ENCODE measurements at places on chromosomes 6 and 20.

- DNase-seq, result no peak
These were observed 189.1 kb downstream of the DTNBP1 start for GRCh38 chr6:15473741-15474161.

DNA sequence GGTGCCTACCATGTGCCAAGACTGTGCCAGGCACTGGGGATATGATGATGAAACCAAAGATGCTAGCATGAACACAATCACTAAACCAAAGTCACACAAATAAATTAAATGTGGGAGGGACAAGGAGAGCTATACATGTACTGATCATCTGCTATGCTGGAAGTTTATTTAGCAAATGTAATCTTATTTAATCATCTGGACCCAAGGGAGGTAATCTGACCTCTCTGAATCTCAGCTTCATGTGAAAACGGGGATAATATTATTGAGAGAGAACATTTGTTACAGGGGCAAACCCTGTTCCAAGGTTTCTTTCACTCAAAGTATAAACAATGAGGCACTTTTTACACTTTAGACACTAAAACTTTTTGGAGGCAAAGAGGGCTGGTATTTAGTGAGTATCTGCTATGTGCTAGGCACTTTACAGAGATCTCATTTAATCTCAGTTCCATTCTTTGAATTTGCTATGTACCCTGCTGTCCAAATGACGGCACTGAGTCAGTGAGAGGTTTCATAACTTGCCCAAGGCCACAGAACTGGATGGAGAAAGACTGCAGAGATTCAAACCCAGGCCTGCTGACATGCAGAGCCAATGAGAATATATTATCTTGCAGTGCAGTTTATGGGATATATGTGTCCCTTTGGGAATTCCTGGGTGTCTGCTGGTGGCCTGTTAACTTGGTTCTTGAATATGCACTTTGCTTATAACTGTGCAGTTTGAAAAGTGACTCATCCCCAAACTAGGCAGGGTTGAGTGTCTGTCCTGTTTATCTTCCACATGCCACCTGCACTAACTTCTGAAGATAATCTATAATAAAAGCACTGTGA, 3.3 kb upstream of the ASXL1 start:
- no peak for DNase-seq

DNA sequence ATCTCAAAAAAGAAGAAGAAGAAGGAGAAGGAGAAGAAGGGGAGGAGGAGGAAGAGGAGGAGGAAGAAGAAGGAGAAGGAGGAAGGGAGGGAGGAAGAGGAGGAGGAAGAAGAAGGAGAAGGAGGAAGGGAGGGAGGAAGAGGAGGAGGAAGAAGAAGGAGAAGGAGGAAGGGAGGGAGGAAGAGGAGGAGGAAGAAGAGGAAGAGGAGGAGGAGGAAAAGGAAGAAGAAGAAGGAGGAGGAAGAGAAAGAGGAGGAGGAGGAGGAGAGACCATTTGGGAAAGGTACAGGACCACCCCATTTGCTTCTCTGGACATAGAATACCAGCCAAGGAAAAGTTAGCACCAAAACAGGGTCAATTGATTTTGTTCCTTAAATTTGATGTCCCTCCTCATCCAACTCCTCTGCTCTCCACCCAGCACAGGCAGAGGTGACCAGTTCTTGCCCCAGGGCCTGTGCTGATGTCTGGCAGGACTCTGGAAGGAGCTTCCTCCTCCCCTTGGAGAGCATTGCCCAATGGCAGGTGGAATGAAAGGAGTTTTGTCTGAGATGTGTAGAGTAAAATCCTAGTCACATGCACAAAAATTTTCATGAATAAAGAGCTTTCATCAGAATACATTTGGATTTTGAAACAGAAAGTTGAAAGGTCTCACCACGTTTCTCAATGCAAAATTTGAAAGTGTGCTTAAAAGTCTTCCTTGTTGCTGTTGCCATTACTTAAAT, 182.9 kb downstream of the LY86 start:
- DNase-seq, result no peak

DNA sequence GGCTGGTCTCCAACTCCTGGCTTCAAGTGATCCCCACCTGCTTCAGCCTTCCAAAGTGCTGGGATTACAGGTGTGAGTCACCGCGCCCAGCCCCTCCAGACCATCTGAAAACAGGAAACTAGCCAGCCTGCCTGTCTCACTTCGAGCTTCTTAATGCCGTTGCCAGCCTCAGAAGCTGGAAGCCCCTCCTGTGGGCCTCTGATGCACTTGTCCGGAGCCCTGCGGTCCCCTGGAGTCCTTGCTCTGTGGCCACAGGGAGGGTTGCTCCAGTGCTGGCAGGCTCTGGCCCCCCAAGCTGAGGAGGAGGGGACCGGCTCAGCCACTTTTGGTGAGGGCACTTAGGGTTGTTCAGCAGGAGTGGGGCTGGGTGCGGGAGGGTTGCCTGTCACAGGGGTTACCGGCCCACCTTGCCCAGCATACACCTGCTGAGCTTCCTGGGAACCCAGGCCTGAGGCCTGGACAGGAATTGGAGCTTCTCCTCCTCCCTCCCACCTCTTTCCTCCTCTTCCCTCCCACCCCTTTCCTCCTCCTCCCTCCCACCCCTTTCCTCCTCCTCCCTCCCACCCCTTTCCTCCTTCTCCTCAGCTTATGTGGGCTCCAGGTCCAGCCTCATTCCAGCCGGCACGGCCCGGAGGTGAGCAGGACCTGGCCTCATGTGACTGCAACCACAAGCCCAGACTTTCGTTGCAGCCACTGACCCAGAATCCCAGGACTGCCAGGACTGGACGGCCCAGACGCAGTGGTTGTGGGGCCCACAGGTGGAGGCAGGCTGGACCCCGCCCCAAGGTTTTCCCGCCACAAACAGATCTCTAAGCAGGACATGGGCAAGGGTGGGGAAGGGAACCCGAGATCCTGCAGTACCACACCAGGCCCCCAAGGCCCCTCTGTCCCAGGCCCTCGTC, 9.4 kb upstream of the BIRC7 start:
- no peak for DNase-seq

DNA sequence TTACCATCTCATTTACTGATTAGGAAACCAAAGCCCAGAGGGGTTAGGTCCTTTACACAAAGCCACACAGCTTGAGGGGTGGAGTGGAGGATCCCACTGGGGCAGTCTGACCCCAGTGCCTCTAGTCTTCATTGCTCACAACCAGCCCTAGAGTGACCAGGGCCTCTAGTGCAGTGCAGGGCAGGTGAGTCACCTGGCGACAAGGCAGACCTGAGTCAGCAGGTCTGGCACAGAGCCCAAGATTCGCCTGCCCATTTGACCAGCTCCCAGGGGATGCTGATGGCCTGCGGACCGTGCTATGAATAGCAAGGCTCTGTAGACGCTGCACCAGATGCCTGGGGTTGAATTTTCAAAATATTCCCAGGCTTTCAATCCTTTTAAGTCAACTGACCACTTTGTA, 29.9 kb downstream of the CDH26 start:
- DNase-seq, result no peak

DNA sequence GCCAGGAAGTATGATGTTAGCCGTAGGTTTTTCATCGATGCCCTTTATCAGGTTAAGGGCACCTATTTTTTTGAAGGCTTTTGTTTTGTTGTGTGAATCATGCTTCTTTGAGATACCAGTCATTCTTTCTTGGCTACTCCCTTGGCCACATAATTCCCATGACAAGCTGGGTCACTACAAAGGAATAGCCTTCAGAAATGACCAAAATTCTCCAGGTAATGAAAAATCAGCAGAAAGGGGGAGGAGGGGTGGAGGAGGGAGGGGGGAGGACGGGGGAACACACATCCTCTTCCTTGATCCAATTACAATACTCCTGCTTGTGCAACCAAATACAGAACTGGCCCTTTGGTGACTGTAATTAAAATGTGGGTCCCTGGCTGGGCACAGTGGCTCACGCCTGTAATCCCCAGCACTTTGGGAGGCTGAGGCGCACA, 21.7 kb upstream of the TGM2 start:
- no peak for DNase-seq

DNA sequence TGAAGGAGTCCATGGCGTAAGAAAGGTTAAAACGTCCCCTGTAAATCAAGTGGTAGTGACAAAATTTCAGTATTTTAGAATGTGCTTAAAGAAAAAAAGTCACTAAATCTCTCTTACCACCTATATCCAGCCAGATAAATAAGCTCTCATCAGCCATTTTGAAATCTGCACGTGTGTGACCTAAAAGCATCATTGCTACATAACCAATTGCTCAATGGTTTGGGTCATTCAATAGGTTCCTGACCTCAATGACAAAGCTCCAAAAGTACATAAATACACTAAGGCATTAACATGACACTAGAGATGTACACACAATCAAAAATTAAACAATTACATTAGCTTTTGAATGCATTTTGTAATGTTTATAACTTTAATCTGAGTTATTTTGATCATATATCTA, 272.4 kb downstream of the GMDS start:
- DNase-seq, result no peak

DNA sequence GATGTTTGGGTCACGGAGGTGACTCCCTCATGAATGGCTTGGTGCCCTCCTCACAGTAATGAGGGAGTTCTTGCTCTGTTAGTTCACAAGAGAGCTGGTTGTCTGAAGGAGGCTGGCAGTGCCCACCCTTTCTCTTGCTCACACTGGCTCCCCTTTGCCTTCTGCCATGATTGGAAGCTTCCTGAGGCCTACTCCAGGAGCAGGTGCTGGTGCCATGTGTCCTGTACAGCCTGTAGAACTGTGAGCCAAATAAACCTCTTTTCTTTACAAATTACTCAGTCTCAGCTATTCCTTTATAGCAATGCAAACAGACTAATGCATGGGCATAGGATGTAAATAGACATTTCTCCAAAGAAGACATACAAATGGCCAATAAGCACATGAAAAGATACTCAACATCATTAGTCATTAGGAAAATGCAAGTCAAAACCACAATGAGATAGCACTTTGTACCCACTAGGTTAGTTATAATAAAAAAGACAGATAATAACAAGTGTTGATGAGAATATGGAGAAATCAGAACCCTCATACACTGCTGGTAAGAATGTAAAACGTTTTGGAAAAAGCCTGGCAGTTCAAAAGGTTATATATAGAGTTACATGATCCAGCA, 17.7 kb downstream of the C20orf203 start:
- DNase-seq, result no peak

- no peak for DNase-seq
These were observed 195.3 kb upstream of the SULF2 start for GRCh38 chr20:47980336-47981177.

All from NCI-H1436 treated with DMSO at 0.1 percent for 48 hours (cell line).